ENCODE measurements at places on chromosomes 5 and 9.

DNA sequence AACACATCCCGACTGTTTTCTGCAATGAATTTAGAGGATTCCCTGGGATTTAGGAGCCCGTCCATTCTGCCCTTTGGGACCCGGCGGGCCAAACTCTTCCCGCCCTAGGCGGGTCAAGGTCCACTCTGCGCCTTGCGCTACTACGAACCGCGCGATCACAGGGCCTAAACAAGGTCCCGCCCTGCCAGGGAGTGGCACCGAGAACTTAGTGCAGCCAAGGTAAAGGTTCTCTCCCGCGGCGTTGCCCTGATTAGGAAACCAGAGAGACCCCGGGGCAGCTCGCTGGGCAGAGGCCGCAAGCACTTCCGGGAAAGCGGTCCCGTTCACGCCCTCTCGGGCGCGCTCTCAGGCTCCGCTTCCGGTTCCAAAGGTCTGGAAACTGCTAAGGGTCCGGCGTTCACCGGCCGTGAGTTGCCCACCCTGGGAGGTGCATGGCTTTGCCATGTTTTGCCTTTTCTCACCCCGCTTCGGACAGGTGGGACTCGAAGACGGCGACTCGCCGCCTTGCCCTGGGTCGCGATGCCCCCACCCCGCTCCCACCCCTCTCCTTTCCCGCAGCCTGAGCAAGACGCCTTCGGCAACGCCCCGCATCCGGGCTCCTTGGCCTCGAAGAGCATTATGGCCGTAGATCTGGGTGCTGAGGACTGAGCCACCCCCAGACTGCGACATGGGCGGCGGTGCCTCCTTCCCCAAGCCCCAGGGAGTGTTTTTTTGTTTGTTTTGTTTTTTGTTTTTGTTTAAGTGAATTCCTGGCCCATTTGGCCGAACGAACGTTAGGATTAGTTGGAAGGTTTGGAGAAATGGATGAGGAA is 23.4 kb downstream of the HNRNPK start:
- peak; percentile 59 for DNase-seq

GRCh38 chr5:146632620-146633322 is 116.8 kb upstream of the GPR151 start:
- DNase-seq = no peak

DNA sequence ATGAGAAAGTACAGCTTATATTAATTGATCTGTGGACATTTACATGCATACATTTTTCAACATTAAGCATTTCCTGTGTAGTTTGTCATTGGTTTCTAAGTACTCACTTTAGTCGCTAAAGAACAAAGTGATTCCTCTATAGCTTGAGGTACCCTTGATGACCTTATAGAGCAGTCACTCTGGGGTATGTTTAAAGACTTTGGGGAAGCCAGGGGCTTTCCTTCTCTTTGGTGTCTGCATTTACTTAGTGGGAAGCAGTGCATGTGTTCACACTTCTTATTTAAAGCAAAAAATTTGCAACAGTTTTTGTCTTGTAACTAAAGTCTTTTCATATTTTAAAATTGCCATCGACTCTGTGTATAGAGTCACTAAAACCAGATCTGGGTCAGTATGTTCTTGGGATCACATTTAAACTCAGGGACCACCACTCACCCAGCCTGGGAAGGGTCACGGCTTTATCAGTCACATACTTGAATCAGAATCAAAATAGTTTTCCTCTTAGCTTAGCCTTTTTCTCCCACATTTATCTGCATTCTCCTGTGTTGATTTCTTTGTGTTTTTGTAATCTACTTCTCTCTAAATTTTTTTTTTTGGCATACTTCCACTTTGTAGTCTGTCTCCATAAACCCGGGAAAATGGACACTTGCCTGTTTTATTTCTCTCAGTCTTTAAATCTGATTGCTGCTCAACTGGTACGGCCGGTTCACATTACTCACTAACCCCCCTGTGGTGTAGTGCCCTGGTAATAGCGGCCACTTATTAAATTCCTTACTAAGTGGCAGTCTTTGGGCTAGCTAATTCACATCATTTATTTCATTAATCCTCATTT is 143.9 kb upstream of the FBN2 start:
- DNase-seq = no peak

GRCh38 chr9:20988061-20988460 is 43.4 kb downstream of the HACD4 start:
- no peak for DNase-seq

- no peak for DNase-seq
These were observed 5.1 kb upstream of the TESK1 start for GRCh38 chr9:35599763-35600604.

DNA sequence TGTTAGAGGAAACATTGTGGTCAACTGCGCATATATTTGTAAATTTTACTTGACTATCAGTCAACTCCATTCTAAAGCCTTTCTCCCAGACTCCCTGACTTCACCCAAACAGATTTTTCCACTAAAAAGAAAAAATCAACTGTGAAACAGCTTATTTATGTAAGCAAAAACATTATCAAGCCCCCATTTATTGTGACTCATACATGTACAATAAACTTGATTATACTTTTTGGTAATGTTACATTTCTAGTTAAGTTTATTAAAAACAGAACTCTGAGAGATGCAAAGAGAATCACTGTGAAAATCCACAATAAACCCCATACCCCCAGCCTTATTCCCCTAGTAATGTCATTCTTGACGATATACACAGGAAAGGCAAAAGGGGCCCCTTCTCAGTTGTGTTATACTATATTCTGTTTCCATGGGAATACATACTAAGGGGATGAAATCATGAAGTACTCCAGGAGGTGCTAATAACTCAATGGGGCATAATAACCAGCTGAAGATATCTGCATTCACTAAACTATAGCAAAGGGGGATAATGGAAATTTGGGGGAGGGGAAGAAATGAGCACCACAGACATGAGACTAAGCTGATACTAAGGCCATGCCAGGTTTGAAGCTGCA is 616.0 kb downstream of the ACTL7B start:
- no peak for DNase-seq

DNA sequence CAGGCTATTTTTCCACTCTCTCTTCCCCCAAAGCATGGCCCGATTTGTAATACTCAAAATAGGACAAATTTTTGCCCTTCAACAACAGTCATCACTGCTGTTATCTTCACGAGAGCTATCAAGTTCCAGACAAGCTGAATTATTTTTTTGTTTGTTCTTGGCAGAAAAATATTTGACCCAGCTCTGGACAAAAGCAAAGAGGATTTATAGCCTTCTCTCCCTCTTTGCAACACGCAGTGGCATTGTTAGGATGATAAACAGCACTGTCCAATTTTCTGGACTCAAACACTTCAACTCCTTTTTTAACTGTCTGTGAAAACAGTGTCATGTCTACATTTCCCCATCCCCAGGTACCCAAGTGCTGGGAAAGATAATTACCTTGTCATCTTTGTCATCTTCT is 160.3 kb downstream of the SLF1 start:
- no peak for DNase-seq

DNA sequence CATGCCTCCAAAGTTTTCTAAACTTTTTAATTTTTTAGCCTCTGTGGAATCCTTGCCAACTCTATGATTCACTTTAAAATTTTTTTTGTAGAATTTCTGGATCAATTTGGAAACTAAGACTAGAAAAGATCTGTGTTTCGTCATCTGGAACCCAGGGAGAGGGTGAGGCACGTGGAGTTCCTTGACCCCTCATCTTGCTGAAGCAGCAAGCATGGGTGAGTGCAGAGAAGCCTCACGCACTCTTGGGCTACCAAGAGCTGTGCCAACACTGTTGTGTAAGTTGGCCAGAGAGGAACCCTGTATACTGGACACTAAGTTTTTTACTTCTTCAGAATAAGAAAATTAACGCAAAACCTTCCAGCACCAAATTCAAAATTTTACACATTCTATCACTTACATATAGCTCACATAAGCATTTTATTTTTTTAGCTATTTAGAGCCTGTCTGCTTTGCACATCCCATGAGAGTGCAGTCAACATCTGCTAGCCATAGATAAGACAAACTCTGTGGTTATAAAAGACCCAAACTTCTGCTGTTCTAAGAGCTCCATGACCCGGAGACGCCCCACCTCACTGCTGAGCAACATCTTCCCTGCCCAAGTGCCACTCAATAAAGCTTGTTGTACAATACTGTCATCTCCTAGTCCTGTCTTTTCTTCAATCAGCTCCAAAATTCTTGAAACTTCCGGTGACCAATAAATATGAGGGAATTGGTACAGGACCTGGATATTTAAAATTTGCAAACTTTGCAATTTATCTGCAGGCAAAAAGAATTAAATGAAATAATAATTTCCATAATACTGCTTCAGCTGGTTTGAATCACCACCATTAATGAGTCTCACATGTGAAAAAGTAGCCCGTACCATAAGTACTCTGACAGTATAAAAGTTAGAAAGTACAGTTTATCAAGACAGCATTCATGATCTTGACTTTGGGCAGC is 69.7 kb upstream of the ADCY2 start:
- DNase-seq = no peak

- DNase-seq = no peak
These were observed 69.9 kb upstream of the NIPAL4 start for GRCh38 chr5:157390133-157390532.

GRCh38 chr5:34621277-34622097 is 34.6 kb upstream of the RAI14 start:
- no peak for DNase-seq

DNA sequence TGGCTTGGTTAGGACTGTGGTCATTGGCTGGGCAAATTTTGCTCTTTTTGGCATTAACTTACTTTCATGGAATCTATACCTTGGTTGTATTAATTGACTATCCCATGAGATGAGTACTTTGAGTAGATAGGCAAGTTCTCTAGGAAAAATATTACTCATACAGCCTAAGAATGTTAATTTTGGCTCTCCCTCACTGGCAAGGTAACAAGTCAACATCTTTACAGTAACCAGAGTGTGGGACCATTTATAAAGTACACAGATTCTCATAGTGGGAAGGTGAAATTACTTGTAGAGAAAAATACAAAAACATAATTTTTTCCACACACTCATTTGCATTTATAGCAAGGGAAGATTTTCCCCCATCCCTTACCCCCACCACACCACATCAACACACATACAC is 154.6 kb upstream of the ZNF608 start:
- no peak for DNase-seq

GRCh38 chr5:1535646-1536045 is 11.9 kb upstream of the LPCAT1 start:
- DNase-seq = no peak

GRCh38 chr5:149917073-149917676 is 27.4 kb downstream of the PDE6A start:
- DNase-seq = no peak

GRCh38 chr5:75734913-75735789 is 17.9 kb upstream of the POC5 start:
- no peak for DNase-seq

DNA sequence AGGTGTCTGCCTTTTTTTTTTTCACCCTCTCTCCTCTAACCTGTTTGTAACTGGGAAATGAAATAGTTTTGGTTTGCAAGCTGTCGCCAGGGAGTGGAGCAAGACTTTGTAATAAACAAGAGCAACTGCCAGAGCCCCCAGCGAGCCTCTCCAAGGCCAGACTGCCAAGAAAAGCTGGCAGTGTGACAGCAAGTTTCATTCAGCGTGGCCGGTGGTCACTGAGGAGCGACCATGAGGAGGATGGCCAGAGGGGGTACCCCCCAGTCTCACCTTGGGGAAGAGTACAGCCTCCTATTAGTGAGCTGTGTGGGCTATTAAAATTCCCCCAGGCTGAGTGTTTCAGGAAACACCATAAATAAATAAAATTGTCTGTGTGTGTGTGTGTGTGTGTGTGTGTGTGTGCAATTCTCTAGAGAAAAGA is 49.9 kb downstream of the ZFAND5 start:
- DNase-seq = no peak

GRCh38 chr9:91898451-91899218 is 51.4 kb downstream of the ROR2 start:
- DNase-seq = no peak

GRCh38 chr5:170623576-170624181 is 119.9 kb downstream of the KCNIP1 start:
- DNase-seq = peak; percentile 22

- DNase-seq = no peak
These were observed 59.6 kb downstream of the SLC1A1 start for GRCh38 chr9:4549751-4550295.

DNA sequence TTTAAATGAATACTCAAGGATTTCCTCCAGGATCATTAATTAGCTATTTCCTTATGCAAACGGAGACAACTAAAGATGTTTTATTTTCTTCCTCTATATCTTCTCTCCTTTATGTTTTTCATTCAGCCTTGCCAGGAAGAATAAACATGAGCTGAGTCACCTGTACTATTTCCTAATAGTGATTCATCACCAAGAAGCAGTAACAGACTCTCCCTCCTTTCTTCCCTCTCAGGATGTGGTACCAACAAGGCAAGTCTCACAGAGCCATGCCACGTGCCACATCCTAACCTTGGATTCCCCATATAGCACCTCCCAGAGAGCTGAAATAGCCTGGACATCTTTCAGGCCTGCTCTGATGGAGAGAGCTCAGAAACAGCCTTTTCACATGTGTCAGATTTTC is 758.6 kb upstream of the DMAC1 start:
- DNase-seq = no peak

All from stimulated activated CD4-positive, alpha-beta T cell treated with anti-CD3 and anti-CD28 coated beads, Interleukin-12 subunit alpha, Interleukin-12 subunit beta, amount 100 ng/mL, for 4 hours (primary cell).